A549 treated with Hydrocortisone at 1 μM for 4 hours (cell line): ENCODE measurements at places on chromosomes 1 and 21. TPM values are rescaled to one million over a fixed set of nuclear protein-coding genes. Genes with fewer than 3 reads are reported as not detected.

HMGCS2 gene
- not detected in 5 replicates for total RNA-seq

VANGL2 gene
- 0.55 to 1.0 TPM (median 0.76 TPM) in 5 replicates for total RNA-seq

FTCD gene
- total RNA-seq: 0.11 to 0.24 TPM (median 0.15 TPM) in 3 of 5 replicates, not detected in the others

PPCS gene
- 37.0 to 40.2 TPM (median 37.3 TPM) in 5 replicates for total RNA-seq

FCGR2B gene
- total RNA-seq: not detected in 5 replicates

SPRR2E gene
- total RNA-seq: not detected in 5 replicates

EPHA8 gene
- total RNA-seq: 0.02 to 0.03 TPM (median 0.03 TPM) in 4 of 5 replicates, not detected in the other

KANK4 gene
- total RNA-seq: 0.28 to 0.39 TPM (median 0.35 TPM) in 5 replicates

B4GALT2 gene
- 57.0 to 69.1 TPM (median 68.3 TPM) in 5 replicates for total RNA-seq

GPR153 gene
- 3.6 to 4.6 TPM (median 4.3 TPM) in 5 replicates for total RNA-seq

ORC1 gene
- 19.8 to 24.7 TPM (median 21.5 TPM) in 5 replicates for total RNA-seq

FMO1 gene
- not detected in 5 replicates for total RNA-seq

TMEM269 gene
- total RNA-seq: 0.03 to 0.15 TPM (median 0.09 TPM) in 5 replicates

CD48 gene
- total RNA-seq: not detected in 5 replicates

C4BPB gene
- 1.1 to 2.2 TPM (median 1.4 TPM) in 5 replicates for total RNA-seq

SDHC gene
- 244 to 267 TPM (median 250 TPM) in 5 replicates for total RNA-seq

RXFP4 gene
- not detected in 5 replicates for total RNA-seq

YY1AP1 gene
- 42.5 to 48.4 TPM (median 45.0 TPM) in 5 replicates for total RNA-seq

IL19 gene
- not detected in 5 replicates for total RNA-seq

PPIH gene
- total RNA-seq: 58.8 to 67.3 TPM (median 65.3 TPM) in 5 replicates

TFAP2E gene
- 0.41 to 0.78 TPM (median 0.45 TPM) in 5 replicates for total RNA-seq

BTF3L4 gene
- 28.8 to 42.1 TPM (median 30.5 TPM) in 5 replicates for total RNA-seq

SLC6A9 gene
- total RNA-seq: 12.6 to 15.0 TPM (median 13.9 TPM) in 5 replicates

C8B gene
- not detected in 5 replicates for total RNA-seq
